ENCODE measurements at places on chromosomes 2 and 18.

DNA sequence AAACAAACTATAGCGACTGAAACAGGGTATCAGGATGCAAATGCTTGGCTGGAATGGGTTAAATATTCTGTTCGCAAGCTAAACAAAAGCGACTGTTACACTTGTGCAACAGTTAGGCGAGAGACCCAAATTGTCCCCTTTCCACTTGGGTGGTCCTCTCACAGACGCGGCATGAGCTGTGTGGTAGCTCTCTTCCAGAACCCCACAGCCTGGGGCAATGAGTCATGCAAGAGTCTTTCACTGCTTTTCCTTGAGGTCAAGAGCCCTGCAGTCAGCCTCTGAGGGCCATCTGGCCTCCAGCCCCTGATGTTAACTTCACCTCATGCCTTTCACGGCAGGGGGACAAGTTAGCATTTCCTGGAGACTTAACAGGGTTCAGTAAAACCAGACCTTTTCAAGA, 25.7 kb downstream of the SULT1C4 start:
- no peak for DNase-seq

- DNase-seq, result no peak
Observed at GRCh38 chr2:238910751-238911351, 63.0 kb downstream of the TWIST2 start.

DNA sequence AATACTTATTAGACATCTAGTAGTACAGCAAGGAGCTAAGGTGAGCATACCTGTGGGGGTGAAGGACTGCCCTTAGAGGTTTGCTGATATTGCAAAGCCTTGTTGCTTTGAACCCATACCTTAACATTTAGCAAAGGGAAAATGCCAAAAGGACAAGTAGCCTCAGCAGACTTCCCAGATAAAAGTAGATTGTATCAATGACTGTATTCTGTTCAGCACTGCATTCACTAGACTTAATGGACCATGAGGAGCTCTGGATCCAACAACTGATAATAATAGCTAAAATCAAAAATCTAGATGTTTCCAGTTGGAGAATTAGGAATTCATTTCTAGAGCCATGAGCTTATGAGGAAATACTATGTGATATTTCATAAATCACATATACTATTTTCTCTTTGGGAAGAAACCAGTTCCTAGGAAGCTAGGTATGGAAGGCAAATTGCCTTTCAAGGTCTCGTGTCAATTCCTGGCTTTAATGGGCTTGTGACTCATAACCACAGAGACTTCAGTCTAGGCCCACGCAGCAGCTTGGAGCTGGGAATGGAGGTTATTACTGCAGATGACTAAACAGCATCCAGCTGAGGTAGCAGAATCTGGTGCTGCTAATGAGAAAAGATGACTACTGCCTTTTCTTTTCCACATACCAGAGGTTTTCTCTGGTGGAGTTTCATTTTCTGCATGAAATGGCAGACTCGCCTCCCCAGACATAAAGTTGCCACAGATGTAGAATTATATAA, 191.2 kb upstream of the NABP1 start:
- DNase-seq, result peak; percentile 1

DNA sequence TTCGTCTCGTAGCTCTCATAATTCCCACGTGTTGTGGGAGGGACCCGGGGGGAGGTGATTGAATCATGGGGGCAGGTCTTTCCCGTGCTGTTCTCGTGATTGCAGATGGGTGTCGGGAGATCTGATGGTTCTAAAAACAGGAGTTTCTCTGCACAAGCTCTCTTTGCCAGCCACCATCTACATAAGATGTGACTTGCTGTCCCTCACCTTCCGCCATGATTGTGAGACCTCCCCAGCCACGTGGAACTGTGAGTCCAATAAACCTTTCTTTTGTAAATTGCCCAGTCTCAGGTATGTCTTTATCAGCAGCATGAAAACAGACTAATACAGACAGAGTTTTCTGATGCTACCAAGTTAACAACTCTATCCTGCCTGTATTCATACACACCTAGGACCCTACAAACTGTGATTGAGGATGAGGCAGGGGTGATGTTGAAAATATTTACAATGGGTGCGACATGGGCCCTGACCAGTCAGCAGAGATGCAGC, 3.9 kb downstream of the APOB start:
- DNase-seq, result no peak

- DNase-seq, result no peak
Observed at GRCh38 chr2:108905906-108906305, 83.1 kb downstream of the EDAR start.

DNA sequence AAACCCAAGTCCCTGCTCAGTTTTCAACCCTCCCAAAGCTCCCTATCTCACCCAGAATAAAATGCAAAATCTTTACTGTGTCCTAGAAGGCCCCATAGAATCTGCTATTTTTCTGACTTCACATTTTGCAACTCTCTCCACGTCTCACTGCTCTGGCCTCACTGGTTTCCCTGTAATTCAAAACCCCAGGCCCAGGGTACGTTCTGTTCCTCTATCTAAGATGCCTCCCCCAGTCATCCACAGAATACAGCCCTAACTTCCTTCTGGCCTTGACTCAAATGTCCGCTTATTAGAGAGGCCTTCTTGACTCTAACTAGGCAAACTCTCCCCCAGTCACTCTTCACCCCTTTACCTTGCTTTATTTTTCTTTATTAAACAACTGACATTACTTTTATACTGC, 42.0 kb downstream of the FAM161A start:
- no peak for DNase-seq

- peak; percentile 51 for DNase-seq
Observed at GRCh38 chr2:65299246-65299645, 71.6 kb downstream of the ACTR2 start.

DNA sequence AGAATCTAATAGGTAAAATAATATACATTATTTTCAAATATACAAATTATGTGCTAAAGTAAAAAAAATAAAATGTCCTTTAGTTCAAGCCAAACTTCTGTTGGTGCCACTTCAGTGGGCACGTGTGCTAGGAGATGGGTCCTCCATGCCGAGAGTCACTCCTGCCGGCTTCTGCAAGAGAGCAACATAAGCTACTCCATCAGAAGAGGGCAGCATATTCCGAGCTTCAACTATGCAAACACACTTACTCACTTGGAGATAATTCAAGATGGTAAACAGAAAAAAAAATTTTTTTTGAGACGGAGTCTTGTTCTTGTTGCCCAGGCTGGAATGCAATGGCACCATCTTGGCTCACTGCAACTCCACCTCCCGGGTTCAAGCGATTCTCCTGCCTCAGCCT, 24.4 kb downstream of the CNOT11 start:
- DNase-seq, result no peak

DNA sequence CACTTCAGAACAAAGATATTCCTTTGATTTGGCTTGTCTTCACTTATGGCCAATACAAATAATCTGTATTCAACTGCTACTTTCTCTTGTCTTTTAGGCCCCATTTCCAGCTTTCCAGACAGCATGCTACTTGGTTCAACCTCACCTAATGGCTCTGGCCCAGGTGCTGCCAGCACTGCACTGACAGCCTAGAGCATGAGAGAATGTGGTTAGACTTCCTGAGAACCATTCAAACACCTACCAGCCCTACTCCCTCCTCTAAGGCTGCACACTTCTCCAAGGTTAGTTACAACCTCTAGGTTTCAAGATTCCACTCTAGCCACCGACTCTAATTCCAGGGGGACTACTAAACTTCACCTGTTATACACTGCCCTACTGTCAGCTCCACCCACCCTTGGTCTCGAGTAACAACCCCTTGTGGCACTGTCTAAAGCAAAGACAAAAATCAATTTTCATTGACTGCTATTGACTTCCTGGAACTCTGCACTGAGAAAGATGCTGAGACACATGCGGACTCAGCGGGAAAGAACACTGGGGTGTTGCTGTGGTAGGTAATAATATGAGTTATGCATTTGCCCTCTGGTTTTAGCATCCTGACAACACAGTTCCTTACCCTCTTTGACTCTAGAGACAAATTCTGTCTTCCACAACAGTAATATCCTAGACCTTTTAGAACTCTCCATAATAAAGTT, 38.2 kb downstream of the PLEKHM3 start:
- no peak for DNase-seq

- peak; percentile 58 for DNase-seq
Observed at GRCh38 chr2:31523871-31524492, 56.8 kb downstream of the SRD5A2 start.

- DNase-seq, result no peak
Observed at GRCh38 chr2:227780981-227781615, 32.5 kb upstream of the CCL20 start.

GRCh38 chr2:128403814-128404708, 85.4 kb upstream of the HS6ST1 start:
- DNase-seq, result no peak

GRCh38 chr2:239638376-239638775, 237.6 kb upstream of the HDAC4 start:
- DNase-seq, result no peak

GRCh38 chr2:118246726-118247125, 158.5 kb downstream of the INSIG2 start:
- no peak for DNase-seq

DNA sequence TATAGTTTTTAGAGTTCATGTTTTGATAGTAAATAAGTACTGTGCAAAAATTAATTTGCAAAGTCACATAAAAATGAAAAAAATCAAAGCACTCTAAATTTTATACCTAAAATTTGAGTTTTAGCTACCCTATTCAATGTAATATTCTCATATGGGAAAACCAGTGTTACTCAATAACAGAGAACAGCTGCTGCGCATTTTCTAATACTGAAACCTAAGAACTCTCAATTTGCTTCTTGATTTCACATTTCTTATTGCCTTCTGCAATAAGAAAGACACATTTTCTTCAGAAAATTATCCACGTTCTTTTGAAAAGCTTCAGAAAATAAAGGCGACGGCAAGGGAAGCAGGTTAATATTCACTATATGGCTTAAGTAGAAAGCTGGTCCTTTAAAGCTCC, 199.1 kb upstream of the CCDC150 start:
- DNase-seq, result no peak

DNA sequence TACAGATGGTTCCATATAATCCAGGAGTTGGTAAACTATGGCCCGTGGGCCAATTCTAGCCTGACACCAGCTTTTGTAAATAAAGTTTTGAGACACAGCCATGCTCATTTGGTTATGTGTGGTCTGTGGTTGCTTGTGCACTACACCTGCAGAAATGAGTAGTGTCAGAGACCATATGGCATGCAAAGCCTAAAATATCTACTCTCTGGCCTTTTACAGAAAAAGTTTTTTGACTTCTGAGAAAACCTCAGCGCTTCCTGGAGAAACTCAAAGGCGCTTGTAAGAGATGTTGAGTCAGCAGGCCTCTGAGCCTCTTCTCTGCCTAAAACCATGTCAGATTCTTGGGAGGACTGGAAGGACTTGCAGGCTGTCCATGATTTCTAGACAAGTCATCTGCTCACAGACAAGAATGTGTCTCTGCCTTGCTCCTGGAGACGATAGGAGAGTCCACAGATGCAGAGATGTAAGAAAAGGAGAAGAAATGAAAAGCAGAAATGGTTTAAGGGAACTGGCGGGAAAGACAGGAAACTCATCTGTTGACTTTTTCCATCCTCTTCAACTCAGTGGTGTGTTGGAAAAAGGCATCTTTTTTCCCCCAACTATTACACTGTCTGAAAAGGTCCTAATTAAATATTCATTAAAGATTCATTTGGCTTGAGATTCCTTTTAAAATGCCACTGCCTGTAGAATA, 5.2 kb downstream of the TTC39C start:
- peak; percentile 39 for DNase-seq

Measured in stimulated activated CD4-positive, alpha-beta T cell treated with anti-CD3 and anti-CD28 coated beads, Interleukin-2, amount 100 ng/mL, for 48 hours (primary cell).